ENCODE measurements at places on chromosomes 16 and 17.

GRCh38 chr16:80147026-80147655, 393.7 kb upstream of the DYNLRB2 start:
- DNase-seq, result no peak

DNA sequence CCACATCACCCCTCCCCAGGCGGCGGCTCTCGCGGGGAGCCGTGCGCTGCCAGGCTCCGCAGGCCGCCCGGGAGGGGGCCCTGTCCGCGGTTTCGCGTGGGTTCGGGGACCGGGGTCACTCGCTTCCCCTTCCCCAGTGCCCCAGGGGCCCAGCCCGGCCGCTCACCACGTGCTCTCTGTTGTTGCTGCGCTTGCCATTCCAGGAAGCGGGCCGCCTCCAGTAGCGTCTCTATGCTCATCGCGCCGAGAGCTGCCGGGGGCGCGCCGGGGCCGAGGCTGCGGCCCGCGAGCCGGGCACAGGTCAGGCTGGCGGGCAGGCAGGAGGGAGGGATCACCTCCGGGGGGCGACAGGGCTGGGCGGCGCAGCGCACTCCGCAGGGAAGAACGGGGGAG, 390 bp downstream of the MNT start:
- DNase-seq, result peak; percentile 31

- no peak for DNase-seq
These were observed 9.6 kb upstream of the CES1 start for GRCh38 chr16:55842369-55843104.

GRCh38 chr17:39972271-39972670, 8.3 kb upstream of the PSMD3 start:
- no peak for DNase-seq

GRCh38 chr17:36879027-36879426, 58.2 kb upstream of the LHX1 start:
- no peak for DNase-seq

GRCh38 chr16:28977703-28978662, 3.4 kb downstream of the SPNS1 start:
- no peak for DNase-seq

GRCh38 chr16:84648595-84649510, 542 bp downstream of the KLHL36 start:
- DNase-seq, result peak; percentile 9

DNA sequence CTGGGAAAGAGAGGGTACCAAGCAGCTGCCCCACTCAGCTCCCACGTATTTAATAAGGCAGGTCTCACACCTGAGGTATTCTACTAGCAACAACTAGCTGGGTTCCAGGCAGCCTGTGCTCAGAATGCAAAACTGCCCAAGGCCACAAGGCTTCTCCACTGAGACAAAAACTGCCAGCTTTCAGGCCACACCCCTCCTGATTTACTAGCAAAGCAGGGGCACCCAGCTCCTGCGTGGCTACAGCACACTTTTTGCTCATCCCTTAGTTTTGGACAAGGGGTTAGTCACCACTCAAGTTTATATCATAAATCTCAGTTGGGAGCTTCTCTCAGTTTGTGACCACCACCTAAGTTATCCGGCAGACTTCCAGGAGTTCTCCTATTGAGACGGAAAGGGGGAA, 494.6 kb downstream of the CDH11 start:
- no peak for DNase-seq

GRCh38 chr17:67476787-67477335, 99.8 kb downstream of the PITPNC1 start:
- no peak for DNase-seq

DNA sequence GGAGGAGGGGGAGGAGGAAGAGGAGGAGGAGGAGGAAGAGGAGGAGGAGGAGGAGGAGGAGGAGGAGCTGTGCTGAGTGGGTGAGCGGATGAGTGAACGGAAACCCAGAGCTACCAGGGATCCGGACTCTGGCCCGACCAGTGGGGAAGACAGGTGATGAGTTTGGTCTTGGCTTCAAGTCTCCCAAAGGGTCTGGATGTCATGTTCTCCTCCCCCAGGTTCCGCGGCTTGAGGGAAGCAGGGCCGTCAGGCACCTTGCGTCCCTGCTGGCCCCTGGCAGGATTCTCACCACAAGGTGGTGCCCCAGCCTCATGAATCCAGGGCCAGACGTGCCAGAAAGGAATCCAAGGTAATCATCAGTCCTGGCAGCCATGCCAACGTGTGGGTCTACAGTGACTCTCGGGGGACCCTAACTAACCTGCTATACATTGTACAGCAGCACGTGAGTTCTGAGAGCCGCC, 13.5 kb upstream of the ABAT start:
- no peak for DNase-seq

All from stimulated activated CD8-positive, alpha-beta memory T cell treated with anti-CD3 and anti-CD28 coated beads, Interleukin-2, amount 100 ng/mL, for 1 hour (primary cell).